ENCODE measurements at places on chromosomes 1 and 21.

DNA sequence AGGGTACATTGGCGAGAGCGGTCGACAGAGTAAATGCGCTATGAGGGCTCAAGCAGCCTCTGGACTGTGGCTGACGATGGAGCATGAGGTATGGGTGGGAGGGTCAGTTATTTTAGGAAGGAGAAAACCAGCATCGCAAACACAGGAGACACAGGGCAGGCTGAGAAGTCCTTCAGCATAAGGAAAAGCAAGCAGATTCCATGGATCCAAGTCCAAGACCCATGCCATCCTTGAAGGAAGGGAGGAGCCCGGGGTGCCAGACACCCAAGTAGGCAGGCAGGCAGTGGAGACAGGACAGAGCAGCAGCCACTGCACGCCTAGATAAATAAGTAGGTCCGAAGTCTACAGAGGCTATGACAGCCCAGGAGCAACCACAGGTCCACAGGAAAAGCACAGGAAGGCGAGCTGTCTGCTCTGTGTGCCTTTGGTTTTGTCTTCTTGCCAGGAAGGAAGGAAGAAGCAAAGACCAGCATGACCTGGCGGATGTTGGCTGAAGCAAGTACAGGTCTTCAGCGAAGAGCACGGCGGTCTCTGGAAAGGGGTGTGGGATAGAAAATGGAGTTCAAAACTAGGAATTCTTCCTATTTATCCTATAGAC lies 76.4 kb upstream of the SLC45A1 start:
- DNase-seq: no peak

- no peak for DNase-seq
Measured at GRCh38 chr1:106907795-106908194, 148.7 kb upstream of the PRMT6 start.

GRCh38 chr1:107529511-107530149 lies 388.8 kb downstream of the NTNG1 start:
- no peak for DNase-seq

- no peak for DNase-seq
Measured at GRCh38 chr21:44572959-44573583, 458 bp upstream of the KRTAP10-4 start.

DNA sequence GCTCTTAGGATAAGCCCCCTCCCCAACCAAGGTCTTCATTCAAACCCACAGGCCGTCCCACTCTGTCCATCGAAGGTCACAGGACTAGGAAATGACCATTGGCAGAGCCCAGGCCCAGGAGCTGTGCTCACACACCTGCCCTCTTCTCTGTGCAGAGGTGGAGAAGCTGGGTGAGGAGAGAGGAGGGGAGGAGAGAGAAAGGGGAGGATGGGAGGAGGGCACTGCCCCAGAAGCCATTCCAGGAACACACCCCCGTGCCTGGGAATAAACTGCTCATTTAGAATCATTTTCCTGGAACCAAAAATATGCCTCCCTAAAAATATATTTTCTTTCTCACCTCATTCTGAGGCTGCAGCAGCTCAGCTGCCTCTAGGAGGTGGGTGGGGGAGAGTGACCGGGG lies 6.4 kb upstream of the SDC3 start:
- DNase-seq: no peak

DNA sequence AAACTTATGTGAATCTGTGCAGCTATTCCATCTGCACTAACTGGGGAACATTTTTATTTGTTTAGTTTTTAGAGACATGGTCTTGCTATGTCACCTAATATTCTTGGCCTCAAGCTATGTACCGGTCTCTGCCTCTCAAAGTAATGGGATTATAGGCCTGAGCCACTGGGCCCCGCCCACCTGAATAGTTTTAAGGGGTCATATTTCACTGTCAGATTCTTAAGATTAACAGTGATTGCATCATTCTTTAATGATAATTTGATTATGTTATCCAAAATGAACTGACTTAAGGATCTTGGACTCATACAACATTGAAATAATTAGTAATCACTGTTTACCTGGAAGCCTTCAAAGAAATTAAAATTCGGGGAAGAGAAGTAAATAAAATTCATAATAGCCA lies 12.6 kb upstream of the KLF18 start:
- DNase-seq: no peak

DNA sequence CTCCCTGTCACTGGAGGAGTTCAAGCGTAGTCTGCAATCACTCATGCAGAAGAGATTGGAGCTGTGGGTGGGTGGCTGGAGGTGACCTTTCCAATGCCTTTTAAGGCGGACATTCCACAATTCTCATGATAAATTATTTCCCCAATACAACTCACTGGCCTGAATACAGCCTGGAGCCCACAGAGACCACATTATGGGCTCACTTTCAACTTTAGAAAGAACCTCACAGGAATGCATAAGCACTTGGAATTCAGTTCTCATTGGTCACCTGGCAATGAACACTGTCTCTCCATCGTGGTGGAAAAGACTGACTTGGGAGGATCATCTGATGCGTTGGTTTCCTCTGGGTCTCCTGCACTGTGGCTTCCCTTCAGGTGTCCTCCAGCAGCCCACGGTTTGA lies 151.8 kb upstream of the KCND3 start:
- no peak for DNase-seq

GRCh38 chr1:25977801-25978200 lies 20.1 kb downstream of the PAFAH2 start:
- no peak for DNase-seq

DNA sequence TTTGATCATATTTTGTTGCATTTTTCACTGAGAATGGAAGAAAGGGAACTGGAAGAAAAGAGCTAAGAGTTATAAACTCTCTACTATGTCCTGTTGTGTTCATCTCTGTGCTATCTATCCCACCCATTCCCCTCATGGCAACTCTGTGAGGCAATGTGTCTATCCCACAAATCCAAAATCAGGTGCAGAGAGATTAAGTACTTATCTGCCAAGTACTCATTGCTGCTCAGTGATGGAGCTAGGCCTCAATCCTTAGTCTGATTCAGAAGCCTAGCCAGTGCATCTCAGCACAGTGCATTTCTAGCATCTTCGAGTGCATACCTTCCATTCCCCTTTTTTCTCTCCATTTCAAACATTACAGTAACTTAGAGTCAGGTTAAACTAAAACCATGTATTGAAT lies 270.6 kb downstream of the TPR start:
- no peak for DNase-seq

DNA sequence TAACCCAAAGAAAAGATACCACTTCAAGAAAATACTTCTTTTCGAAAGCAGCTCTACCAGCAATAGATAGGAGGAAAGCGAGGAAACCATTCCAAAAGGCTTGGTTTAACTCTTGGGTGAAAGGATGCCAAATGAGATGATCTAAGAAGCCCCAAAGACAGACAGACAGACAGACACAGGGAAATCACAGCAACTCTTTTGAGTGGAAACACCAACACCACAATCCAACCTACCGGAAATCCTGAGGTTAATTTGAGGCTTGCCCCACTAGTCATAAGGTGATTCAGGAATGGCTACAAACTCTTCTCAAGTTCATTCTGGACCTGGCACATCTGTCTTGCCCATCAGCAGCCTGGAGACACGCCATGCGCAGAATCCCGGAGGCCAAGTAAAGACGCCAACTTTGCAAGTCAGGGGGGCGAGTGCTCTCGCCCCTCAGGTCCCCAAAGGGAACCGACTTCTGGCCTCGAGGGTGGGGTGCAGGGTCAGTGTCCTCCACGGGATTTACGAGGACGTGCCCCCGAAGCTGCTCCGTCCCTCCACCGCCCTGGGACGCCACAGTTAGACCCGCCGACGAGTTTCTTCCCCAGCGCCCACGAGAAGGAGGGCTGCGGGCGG lies 778 bp downstream of the EVI5 start:
- peak; percentile 75 for DNase-seq

DNA sequence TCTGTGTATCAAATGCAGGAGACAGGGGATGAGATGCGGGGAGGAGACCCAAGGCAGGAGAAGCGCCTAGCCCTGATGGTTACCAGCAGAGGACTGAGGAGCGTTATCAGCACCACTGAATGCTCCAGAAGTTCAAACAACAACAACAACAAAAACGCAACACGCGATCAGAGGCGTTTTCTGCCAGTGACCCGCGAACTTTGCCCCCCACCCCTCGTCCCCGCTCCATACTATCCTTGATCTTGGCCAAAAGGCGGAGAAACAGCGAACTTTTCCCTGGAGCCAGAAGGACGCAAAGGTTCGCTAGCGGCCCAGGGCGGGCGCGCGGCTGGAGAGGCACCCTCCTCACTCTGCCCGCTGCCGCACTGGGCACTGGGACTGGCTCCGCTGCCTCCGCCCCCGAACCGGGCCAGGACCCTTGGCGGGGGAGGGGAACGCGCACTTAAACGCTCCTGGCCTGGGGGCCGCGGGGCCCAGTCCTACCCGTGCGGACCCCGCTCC lies 699 bp downstream of the ECHDC2 start:
- peak; percentile 55 for DNase-seq

GRCh38 chr1:245679821-245680780 lies 525.3 kb downstream of the KIF26B start:
- no peak for DNase-seq

Measured in left forelimb (tissue), 1 donor.